ENCODE measurements at places on chromosomes 11 and 22.

- DNase-seq = no peak
Measured at GRCh38 chr22:38878001-38878400, 6.0 kb upstream of the CBX6 start.

- no peak for DNase-seq
Measured at GRCh38 chr11:394858-395655, 1.0 kb downstream of the PKP3 start.

DNA sequence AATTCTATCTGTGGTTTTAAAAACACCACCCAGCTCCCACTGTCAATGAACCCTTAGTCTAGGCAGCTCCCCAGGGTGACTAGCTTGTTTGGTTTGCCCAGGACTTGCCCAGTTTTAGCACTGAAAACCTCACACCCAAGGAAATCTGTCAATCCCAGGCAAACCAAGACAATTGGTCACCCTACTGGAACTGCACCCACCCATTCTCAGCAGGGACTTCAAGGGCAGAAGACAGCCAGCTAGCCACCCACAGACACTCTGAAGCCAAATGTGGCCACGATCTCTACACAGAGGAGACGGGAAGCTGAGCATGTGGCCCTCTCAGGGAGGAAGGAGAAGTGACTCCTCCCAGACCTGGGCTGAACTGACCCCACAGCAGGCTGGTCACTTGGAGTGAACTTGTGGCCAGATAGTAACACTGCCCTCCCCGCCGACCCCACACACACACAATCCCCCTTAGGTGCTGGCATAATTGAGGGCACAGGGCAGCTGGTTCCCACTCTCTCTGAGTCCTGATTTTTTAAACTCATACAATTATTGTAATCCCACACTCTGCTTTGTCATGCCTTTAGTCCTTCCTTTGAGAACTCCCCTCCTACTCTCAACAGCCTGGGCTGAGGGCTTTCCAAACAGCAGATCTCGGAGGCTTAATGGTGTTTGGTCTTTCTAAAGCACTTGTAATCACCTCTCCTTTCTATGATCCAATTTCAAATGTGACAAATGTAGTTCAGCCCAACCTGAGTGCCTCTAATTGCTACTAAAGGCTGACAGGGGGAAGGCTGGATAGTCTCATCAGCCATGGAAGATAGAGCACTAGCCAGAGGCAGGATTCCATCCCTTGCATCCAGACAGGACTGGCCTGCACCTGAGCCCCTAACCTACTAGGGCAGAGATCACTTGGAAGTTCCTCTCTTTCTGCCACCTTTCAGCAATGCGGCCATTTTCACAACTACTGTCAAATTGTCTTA is 74.7 kb upstream of the DRD2 start:
- DNase-seq = no peak

DNA sequence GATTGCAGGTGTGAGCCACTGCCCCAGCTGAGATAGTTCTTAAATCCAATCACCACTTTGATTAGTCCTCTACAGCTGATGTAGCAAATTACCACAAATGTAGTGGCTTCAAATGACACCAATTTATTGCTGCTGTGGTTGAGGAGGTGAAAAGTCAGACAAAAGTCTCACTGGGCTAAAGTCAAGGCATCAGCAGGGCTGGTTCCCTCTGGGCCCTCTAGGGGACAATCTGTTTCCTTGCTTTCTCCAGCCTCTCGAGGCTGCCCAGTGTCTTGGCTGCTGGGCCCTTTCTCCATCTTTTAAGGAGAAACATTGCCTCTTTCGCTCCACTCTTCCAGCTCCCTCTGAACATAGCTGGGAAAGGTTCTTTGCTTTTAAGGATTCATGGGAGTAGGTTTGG is 50.5 kb upstream of the SHANK2 start:
- DNase-seq = no peak

DNA sequence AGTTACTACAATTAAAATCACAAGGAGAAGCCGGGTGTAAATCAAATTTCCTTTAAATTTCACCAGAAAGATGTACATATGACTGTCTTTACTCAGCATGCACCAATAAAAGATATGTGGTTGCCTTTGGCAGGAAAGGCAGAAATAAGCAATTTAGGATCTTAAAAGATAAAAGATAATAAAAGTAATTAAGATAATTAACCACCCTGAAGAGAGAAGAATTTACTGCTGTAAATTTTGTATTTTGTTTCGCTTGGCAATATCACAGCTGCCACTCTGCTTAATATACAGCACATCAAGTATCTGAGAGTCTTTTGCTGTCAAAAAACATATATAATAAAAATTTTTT is 411.9 kb downstream of the MN1 start:
- DNase-seq = no peak

DNA sequence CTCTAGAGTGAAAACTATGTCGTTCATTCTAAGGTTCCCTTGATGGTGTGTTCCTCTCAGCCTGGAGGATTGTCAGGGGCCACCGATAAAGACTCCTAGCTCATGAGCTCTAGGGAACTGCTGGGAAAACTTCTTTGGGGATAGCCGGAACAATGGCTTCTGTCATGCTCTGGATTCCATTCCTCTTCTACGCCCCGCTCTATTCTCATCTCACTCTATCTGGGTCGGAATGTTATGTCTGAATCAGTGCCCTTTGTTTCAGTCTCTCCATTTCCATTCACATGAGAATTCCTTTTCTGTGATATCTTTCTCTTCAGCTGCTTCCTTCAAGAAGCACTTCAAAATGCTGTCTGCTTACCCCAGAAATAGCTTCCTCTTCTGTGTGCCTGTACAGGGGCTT is 16.9 kb upstream of the SLCO2B1 start:
- no peak for DNase-seq

DNA sequence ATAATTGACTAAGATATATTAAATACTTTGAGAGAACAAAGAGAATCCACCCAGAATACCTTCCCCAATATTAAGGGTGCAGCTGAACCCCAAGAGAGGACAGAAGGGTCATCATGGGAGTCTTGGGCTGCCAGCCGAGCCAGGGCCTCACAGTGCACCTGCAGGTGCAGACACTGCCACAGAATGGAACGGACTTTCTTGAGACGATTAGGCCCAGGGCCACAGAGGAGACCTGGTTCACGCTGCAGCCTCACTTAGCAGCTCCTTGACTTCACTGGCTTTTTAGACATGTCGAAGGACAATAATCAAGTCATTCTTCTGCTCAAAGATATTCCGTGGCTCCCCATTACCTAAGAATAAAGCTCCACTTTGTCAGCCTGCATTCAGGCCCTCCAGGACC is 100.6 kb downstream of the PHF21B start:
- no peak for DNase-seq

- no peak for DNase-seq
Measured at GRCh38 chr11:21817696-21818095, 375.2 kb upstream of the ANO5 start.

DNA sequence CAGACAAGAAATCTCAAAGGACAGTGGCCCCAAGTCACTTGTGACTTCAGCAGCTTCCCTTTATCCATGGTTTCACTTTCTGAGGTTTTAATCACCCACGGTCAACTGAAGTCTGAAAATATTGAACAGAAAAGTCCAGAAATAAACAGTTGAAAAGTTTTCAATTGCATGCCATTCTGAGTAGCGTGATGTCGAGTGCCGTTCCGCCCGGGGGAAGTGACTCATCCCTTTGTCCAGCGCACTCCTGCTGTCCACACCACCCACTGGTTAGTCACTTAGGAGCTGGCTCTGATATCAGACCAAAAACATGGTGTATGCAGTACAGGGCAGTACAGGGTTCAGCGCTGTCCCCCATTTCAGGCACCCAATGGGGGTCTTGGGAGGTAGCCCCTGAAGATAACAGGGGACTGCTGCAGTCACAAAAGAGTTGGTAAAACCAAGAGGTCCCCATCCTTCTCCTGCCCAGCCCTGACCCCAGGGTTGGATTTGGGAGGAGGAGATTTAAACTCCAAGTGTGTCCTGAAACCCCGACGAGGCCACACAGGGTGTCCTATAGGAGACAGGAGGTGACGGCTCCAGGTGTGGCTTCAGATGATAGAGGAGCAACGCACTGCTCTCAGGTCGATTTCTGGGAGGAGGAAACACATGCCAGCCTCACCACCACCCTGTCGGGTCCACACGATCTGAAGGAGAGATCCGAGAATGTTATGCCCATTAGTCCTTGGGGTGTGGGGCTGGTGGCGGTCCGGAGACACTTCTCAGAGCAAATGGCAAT is 390.1 kb downstream of the CTTN start:
- DNase-seq = peak; percentile 83

GRCh38 chr11:67365736-67366444 is 7.5 kb downstream of the CLCF1 start:
- no peak for DNase-seq

DNA sequence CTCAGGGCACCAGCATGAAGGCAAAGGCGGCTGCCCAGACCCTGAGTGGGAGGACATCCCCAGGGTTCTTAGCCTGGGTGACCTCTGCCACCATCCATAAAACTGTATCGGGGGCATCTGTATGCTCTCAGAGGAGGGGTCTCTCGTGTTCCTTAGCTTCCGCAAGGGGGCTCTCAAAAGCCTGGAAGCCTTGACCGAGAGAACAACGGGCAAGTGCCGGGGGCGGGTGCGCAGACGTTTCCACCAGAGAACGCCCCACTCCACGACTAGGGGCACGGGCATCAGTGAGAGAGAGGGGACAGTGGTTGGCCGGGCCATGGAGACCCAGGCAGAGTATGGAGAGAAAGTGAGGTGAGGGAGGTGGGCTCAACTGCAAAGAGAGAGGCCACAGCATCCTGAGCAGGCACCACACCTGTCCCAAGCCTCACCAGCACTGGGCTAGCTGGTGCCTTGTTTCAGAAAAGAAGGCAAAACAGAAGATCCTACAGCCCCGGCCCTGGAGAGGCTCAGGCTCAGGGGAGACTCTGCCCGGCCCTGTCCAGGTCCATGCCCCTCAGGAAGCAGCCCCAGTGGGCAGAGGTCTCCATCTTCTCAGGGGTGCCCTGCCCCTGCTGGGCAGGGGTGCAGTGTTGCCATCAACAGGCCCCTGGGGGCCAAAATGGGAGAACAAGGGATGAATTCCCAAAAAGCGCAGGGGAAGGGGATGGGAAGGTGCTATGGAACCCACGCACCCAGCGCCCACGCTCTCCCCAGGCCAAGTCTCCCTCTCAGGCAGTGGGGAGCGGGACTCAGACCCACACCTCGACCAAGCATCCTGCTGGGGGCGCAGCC is 5.9 kb downstream of the TSPAN32 start:
- no peak for DNase-seq

DNA sequence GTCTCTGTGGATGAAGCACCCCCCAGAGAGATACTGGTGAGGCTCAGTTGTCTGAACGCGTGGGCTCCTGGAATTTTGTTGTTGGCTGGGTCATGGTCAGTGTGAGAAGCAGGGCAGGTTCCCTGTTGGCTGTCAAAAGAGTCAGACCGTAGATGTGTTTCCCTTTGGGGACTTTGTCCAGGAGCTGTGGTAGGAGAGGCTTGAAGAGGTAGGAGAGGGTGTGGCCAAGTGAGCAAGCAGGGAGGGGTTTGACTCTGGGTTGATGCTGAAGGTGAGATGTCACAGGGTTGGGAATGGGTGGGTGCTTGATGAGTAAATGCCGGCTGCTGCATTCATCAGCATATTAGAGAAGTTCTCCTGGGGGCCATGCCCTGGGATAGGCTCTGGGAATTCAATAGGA is 803.2 kb downstream of the TBC1D22A start:
- DNase-seq = no peak

DNA sequence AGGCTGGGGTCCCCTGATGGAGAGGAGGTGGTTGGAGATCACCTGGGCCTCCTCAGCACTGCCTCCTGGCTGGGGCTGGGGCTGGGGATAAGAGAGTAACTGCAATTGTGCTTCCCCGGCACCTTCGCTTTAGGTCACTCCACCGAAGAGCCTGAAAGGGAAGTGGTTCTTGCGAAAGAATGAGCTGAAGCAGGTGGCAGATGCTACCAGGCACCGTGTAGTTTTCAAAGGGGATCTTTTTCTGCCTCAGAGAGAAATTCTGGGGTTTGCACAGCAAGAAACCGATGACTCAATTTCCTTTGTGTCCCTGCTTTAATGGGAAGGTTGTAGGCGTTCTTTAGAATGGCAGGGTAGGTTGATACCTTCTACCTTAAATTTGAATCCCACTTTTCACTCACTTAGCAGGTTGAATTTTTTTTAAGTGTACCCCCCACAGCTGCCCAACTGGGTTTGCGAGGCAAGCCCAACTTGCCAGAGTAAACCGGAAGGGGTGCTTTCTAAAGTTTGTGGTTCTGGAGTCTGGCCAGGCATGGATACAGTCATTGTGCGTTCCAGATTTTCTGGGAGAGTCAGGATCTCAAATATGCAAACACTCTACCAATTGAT is 5.3 kb downstream of the CD44 start:
- peak; percentile 83 for DNase-seq

DNA sequence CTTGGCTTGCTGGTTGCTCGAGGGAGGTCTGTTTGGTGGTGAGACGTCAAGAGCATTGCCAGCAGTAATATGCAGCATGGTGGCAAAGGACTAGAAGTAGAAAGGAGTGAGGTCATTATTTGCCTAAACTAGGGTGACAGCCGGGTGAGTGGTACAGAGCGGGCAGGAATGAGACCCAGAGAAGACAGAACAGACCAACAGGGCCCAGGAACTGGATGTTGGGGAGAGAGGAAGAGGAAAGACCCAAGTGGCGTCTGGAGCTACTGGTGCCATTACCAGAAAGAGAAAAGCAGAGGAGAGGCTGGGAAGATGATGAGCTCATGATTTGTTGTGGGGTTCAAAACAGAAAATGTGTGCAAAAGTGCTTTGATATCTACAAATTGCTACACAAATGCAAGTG is 158.7 kb downstream of the ENTHD1 start:
- no peak for DNase-seq

DNA sequence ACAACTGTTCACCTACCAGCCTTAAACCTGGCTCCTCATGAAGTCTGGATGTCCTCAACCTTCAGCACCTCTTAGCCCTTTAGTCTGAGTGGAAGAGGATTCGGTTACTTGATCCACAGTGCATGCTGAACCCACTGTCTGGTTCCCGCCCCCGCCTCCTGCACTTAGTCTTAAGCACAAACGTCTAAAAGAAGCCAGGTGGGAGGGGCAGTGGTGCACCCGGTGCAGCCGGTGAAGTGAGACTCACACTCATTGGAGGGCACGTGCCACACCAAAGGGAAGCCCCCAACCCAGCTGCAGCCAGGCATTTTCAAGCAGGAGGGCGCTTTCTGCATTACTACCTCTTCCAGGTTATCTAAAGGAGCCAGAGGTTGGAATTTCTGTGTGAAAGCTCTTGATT is 146.8 kb downstream of the COMMD9 start:
- DNase-seq = no peak

GRCh38 chr11:108111126-108111525 is 10.2 kb upstream of the ACAT1 start:
- DNase-seq = no peak

DNA sequence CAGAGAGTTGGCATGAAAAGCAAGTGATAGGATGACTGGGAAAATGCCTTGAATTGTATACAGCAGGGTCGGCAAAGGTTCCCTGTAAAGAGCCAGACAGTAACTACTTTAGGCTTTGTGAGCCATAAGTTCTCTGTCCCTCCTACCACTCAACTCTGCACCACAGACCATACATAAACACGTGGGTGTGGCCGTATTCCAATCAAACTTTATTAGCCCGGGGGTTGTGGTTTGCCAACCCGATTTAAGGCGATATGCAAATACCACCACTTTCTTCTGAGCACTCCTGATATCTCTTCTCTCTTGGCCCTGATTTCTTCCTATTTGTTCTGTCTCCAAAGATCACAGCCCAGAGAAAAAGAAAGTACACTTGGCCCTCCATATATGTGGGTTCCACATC is 87.5 kb downstream of the MN1 start:
- no peak for DNase-seq

- DNase-seq = peak; percentile 77
Measured at GRCh38 chr22:45208993-45209838, 31.5 kb downstream of the KIAA0930 start.

Data from cardiac fibroblast (primary cell).